B cell (primary cell): ENCODE measurements at places on chromosomes 6 and 20. TPM values are rescaled to one million over a fixed set of nuclear protein-coding genes. Genes with fewer than 3 reads are reported as not detected.

FAM50B gene
- 3.0 and 4.2 TPM in 2 replicates for polyA plus RNA-seq

BMP5 gene
- polyA plus RNA-seq, result not detected in 2 replicates

DNA sequence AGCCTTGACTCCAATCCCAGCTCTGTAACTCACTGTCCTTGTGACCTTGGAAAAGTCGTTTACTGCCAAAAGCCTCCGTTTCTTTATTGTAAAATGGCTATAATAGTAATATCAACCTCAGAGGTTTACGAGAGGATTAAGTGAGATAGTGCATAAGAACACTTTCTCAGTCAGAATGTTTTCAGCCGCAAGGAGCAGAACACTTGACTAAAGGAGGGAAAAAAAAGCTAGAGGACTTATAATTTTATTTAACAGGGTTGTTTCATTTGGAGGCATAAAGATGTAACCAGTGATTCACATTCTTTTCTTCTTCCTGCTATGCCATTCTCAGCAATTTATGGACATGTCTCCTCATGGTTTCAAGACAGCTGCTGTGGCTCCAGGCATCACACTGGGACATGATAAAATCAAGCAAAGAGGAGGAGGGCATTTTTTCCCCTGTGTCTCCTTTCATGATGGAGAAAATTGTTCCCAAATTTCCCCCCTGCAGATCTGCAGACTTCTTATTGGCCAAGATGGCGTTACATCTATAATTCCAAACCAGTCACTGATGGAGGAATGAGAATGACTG, 143.0 kb upstream of the PTPN1 start:
- DNase-seq, result no peak

DNA sequence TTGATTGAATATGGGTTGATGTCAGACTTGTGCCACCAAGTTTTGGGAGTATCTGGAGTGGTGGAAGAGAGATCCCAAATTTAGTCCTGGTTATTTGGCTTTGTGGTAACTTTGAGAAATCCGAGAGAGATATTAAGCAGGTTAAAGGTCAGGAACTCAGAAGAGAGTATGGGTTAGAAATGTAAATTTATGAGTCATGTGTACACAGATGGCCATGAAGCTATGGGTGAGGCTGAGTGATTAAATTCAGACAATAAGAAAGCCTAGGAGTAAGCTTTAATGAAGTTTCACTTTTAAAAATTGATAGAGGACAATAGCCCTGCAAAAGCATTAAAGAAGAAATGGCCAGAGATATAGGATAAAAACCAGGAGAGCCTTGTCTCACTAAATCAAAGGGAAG, 14.3 kb downstream of the RIMS1 start:
- no peak for DNase-seq

GRCh38 chr20:46215913-46216707, 92.2 kb downstream of the CDH22 start:
- no peak for DNase-seq

DNA sequence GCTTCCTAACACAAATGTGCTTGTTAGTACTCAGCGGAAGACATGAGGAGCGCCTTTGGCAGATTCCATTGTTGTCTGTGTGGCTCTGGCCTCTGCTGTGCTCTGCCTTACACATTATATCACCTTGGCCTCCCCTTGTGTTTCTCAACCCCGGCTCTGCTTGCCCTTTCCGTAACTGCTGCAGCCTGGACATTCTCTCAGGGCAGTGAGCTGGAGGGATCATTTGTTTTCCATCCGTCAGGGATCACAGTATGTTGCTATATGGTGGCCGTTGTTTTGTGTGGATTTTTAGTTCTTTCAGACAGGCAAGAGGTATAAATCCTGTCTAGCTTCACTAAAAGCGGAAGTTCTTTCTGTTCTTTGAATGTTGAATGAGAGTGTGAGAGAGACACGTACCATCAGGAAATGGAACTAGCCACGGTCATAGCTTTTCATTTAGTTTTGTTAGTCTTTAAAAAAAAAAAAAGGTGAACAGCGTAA, 175.1 kb downstream of the JARID2 start:
- peak; percentile 77 for DNase-seq

HECA gene
- polyA plus RNA-seq, result 19.2 and 51.3 TPM in 2 replicates

STMN3 gene
- 56.4 and 59.4 TPM in 2 replicates for polyA plus RNA-seq

- no peak for DNase-seq
Observed at GRCh38 chr20:39877788-39878187, 811.2 kb downstream of the MAFB start.

IL17F gene
- polyA plus RNA-seq, result not detected in 2 replicates

DNA sequence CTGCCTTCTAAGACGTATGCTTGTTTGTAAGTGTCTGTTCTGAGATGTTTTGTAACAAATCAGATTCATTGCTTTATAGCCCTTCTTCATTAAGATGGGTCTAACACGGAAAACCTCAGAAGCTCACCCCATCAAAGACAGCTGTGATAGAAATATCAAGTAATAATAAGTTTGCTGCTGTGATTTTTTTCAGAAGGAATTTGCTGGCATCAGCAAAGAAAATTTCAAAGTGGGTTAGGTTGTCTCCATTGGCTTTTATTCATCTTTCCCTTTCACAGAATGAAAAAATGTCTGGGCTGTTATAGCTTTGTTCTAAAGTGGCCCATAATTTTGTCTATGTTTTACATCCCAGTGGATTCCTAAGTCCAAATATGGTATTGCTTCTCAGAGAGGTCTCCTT, 81.4 kb downstream of the SLX4IP start:
- no peak for DNase-seq

- no peak for DNase-seq
Observed at GRCh38 chr20:43404878-43405277, 52.8 kb upstream of the SRSF6 start.

GRCh38 chr20:50306478-50307423, 116.1 kb downstream of the CEBPB start:
- DNase-seq, result no peak

SIRPD gene
- not detected in 2 replicates for polyA plus RNA-seq

DNA sequence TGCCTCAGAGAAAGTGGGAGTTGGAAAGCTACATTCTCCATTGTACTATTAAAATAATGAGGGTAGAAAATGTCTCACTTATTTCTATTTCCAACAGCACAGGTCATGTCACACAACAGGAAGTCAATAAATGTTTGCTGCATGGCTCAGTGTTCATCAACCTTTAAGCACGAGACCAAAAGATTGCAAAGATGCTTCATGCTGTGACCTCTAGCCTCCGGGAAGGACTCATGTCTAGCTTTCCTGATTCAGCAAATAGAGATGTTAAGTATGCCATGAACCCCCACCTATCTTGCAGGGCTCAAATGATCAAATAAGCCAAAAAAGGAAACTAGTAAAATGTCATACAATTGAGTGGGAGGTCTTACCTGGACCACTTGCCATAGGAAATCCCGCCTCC, 57.4 kb downstream of the NCOA6 start:
- no peak for DNase-seq

GRCh38 chr6:69974193-69974592, 107.8 kb downstream of the COL19A1 start:
- DNase-seq, result no peak

DNA sequence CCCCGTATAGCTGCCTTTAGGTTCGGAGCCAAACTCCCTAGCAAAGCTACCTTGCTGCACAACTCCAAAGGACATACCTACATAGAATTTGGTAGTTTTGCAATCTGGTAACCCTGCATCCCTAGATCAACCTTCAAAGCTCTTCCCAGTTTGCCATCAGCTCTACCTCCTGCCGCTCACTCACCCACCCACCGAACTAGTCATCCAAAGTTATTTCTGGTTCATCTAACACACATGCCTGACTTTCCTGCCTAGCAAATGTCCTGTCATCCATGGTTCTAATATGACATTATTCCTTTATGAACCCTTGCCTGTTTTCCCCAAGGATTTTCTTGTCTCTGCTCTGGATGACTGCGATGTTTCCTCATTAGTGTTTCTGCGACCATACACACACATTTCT, 21.6 kb downstream of the SPAG4 start:
- no peak for DNase-seq

DNA sequence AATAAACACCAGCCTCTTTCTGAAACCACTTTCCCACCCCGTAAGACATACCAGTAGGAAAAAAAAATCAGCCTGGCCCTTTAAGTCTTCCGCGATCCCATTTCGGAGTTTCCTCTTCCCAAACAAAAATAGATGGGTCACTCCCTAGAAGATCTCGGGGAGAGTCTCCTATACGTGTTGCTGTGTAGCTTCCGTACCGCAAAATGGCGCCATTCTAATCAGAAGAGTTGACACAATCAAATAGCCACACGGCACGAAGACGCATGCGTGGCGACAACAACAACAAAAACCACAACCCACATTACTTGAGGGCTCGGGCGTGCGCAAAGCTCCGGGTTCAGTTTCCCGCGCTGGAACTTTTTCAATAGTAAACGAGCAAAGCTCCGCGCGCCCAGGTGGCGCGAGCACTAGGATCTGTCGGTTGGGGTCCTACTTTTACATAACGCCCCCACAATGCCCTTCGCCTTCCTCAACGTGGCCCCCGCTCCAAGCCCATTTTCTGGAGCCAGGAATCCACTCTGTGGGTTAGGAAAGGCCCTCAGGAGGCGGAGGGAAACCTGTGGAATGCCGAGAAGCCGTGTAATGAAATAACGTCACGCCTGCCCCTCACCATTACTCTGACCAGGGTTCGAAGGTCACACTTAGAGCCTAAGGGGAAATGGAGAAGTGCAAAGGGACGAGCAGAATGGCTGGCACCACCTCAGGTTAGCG, at the start of gene GPANK1:
Gene GPANK1 (minus strand): TSS at position 208 of the 711 bp plus-strand sequence. CDS start 519 bp downstream, outside the sequence.
- peak; percentile 93 for DNase-seq

GRCh38 chr6:127103482-127103881, 15.0 kb upstream of the RSPO3 start:
- no peak for DNase-seq

GRCh38 chr6:1703091-1703855, 93.6 kb downstream of the FOXC1 start:
- DNase-seq, result no peak

SLC17A9 gene
- polyA plus RNA-seq, result 141 and 195 TPM in 2 replicates

DNA sequence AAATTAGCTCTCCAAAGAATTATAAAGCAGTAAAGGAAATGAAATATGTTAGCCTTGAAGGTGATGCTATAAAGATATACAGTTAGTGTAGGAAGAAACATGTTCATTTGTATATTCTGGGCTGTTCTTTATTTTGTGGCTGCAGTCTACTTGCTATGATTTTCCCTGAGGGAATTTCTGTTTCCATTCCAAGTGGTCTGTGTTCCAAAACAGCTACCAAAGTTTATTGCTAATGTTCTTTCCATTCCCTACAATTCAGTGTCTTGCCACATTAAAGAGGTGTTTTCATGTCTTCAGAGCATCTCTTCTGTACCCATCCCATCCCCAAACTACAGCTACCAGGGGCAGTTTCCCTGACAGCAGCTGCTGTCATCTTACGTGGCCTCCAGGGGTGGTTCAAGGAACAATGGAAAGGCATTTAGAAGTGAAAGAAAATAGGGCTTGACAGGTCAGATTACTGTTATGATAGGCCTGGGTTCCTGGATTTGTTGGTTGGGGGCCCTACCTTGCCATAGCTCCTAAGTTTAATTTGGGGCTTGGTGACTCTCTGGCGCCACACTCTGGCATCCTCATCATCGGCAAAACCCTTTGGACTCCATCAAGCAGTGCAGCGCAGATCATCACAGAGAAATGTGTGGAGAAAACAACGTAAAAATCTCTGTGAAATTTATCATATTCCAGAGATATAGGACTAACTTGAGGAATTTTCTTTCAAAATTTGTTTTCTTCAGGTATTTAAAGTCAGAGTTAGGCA, 33.8 kb upstream of the AIG1 start:
- peak; percentile 69 for DNase-seq

GRCh38 chr6:10963113-10963512, 76.3 kb downstream of the SYCP2L start:
- no peak for DNase-seq

GRCh38 chr20:41167481-41168253, 30.3 kb downstream of the PLCG1 start:
- no peak for DNase-seq

GRCh38 chr6:90028066-90028778, 134.0 kb downstream of the GJA10 start:
- no peak for DNase-seq

GRCh38 chr6:132919045-132919860, 104.9 kb downstream of the RPS12 start:
- DNase-seq, result no peak

DNA sequence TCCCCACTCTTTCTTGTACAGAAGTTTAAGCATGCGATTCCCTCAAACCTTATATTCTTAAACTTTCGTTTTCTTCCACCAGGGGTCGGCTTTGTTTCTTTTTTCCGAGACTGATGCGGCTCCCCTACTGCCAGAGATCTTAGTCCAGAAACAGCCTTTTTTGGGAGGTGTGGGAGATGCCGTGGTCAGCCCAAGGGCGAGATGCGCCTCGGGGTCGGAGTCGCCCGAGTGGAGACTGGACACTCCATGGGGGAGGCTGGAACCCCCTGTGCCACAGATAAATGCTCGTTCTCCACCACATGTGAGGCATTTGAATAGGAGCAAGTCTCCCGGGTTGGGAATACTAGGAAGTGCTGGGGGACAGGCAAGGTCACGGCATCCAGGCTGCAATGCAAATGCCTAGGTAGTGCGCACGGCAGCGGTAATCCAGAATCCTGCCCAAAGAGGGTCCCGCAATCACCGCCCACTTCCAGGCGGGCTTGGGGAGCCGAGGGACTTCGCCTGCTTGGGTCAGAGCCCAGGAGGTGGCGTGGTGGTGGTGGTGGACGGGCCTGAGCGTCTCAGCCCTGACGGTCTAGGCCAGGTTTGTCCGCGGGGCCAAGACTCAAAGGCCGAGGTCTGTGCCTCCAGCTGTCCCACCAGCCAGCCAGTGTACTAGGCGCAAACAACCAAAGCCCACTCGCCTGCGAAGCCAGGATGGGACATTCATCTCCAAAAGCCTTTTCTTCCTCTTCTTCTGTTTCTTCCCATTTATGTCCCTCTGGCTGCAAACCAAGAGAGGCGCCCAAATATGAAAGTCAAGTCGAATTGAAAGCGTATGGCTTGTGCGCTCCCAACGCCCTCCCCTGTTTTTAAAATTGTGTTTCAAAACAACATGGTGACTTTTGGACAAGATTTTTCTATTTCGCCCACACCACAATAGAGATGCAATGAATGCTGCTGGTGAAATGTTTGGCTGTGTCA, 39.3 kb upstream of the OSTM1 start:
- peak; percentile 72 for DNase-seq

- no peak for DNase-seq
Observed at GRCh38 chr6:158287047-158287446, 25.2 kb upstream of the TULP4 start.

DNAH8 gene
- polyA plus RNA-seq, result 0.63 and 0.69 TPM in 2 replicates

GRCh38 chr20:20593447-20594170, 118.8 kb downstream of the RALGAPA2 start:
- DNase-seq, result peak; percentile 25

GRCh38 chr20:48202334-48203113, 417.2 kb upstream of the SULF2 start:
- DNase-seq, result no peak

DNA sequence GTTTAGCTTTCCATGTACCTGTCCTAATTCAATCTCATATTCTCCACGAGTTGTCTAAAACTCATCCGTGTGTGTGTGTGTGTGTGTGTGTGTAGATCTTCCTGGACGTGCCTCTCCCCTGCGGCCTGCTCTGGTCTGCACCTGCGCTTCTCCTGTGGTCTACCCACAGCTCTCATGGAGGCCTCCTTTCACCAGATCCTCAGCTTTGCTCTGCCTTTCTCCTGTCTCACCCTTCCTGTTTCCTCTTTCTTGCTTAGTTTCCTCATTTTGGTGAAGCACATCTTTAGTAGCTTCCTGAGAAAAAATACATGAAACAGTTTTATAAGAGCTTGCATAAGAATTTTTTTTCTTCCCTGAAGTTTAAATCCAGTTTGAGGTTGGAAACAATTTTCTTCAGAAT, 18.1 kb downstream of the SLX4IP start:
- DNase-seq, result peak; percentile 33
